ENCODE measurements at places on chromosomes 3 and 15.

- DNase-seq: no peak
Observed at GRCh38 chr3:122890720-122891220, 95.9 kb downstream of the SLC49A4 start.

- no peak for DNase-seq
Observed at GRCh38 chr15:89496155-89497098, at the start of gene RHCG. Gene RHCG (minus strand): TSS chr15:89496583. CDS start chr15:89496544, 39 bp downstream.

- DNase-seq: no peak
Observed at GRCh38 chr3:7309641-7310102, 448.8 kb downstream of the GRM7 start.

- no peak for DNase-seq
Observed at GRCh38 chr3:17367171-17367570, 375.3 kb downstream of the TBC1D5 start.

DNA sequence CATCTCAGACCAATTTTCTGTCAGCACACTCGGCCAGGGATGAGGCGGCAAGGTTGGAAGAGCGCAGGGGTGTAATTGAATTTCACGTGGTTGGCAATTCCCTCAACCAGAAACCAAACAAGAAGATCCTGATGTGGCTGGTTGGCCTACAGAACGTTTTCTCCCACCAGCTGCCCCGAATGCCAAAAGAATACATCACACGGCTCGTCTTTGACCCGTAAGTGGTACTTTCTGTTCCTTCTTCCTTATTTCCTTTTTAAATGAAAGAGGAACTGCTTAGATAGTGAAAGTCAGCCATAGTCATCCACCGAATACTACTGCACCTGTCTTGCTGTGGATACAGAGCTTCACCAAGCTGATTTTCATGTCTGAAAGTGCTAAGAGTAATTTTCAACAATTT lies 60.1 kb downstream of the SGO1 start:
- no peak for DNase-seq

- no peak for DNase-seq
Observed at GRCh38 chr3:42025370-42026138, 63.7 kb upstream of the ULK4 start.

DNA sequence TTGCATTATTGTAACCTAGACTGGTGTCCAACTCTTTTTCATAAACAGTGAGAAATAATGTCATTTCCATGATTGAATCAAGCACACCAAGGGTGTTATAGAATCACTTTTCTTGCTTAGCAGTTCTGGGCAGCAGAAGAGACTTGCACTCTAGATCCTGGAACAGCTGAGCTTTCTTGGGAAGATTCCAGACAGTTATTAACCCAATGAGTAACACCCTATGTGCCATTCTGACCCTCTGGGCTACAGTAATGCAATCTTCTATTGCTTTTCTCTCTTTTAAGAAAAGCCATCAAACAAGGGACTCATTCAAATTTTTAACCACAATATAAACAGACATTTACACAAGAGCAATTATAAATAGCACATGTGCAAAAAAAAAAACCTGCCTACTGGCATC lies 39.3 kb upstream of the USP3 start:
- no peak for DNase-seq

GRCh38 chr15:51114437-51115119 lies 19.9 kb upstream of the TNFAIP8L3 start:
- no peak for DNase-seq

- DNase-seq: no peak
Observed at GRCh38 chr3:21803604-21804003, 52.6 kb upstream of the ZNF385D start.

DNA sequence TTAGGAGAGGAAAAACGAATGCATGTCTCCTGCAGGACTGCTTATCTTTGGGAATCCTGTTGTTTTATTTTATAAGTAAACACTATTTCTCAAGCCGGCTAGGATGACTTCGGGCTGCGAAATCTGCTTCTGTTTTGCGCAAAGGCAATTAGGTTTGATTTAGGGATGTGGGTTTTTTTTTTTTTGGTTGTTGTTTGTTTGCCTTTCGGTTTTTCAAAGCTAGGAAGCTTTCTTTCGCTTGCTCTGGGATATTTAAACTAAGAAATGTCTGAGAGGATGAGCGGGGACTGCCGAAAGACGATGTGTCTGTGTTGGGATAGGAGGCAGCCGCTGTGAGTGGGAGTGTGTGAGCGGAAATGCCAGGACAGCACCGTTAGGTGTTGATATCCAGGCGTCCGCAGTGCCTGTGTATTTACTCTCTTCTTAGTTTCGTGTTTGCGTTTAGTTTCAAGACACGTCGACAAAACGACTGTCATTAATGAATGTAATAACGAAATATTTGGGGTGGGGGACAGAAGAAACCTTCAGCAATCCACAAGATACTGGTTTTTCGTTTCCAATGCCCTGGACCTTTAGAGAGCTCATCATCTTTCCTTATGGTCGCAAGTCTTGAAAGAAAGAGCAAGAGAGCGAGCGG lies 604 bp downstream of the ISL2 start:
- no peak for DNase-seq

GRCh38 chr3:69290430-69290829 lies 95.5 kb downstream of the FRMD4B start:
- no peak for DNase-seq

Measured in cortex of kidney (tissue), 1 donor.